Ovary (tissue), 10 donors: ENCODE measurements at places on chromosomes 6 and 20. TPM values are rescaled to one million over a fixed set of nuclear protein-coding genes. Genes with fewer than 3 reads are reported as not detected.

DNA sequence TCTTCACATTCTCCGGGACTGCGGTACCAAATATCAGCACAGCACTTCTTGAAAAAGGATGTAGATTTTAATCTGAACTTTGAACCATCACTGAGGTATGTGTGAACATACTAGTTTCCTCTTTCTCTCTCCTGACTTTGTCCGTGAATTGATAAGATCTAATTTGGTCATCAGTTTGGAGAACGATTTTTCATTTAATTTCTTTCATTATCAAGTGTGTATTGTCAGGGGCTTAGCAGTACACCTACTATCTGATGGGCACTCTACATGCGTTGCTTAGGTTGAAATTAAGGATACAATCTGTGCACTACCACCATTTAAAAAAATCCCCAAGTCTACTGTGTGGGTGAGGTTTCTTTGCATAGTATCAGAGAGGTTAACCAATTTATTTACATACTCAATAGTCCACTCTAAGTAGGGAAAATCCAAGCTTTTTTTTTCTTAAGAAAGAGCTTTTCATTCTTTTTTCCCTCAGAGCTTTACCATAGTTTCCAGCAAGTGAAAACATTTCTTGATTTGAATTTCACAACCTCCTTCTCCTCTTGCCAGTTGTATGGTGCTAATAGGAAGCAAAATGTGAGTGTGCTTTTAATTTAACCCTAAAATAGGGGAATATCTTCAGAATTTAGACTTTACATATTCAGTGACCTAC, 105.4 kb upstream of the ESR1 start:
- no peak overlapping the region for H3K4me3 ChIP-seq
- H3K27me3 ChIP-seq, result no peaks in the 10 kb centered on the region
- H3K4me1 ChIP-seq, result peaks cover 10% of the 10 kb centered on the region
- no peak for DNase-seq

The UST gene
- 17.2 TPM for total RNA-seq

DNA sequence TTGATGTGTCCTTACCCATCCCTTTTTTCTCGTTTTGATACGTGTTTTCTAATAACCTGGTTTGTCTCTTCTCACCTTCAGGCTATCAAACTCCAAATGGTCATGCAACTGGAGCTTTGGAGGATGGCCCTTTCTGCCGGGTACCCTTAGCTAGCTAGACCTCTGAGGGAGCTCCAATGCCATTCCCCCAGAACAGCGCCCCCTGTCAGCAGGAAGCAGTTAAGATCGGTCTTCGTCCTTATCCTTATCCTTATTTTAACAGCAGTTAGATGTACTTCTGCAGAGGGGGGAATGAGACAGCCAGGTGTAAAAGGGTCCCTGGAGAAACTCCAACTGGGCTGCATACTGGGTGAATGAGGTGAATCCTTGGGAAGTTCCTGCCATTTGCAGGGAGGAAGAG, 37.2 kb downstream of the SEL1L2 start:
- no peaks in the 10 kb centered on the region for H3K4me1 ChIP-seq
- no peaks in the 10 kb centered on the region for H3K27me3 ChIP-seq

GRCh38 chr20:9955646-9956045, 79.1 kb upstream of the ANKEF1 start:
- no peaks in the 10 kb centered on the region for H3K36me3 ChIP-seq
- no peak for DNase-seq
- no peak overlapping the region for H3K4me3 ChIP-seq
- no peaks in the 10 kb centered on the region for H3K4me1 ChIP-seq

GRCh38 chr6:1778686-1779235, 169.0 kb downstream of the FOXC1 start:
- H3K4me1 ChIP-seq, result peaks cover 3% of the 10 kb centered on the region
- no peak overlapping the region for H3K4me3 ChIP-seq
- H3K27me3 ChIP-seq, result no peaks in the 10 kb centered on the region
- DNase-seq, result no peak
- no peaks in the 10 kb centered on the region for H3K36me3 ChIP-seq

GRCh38 chr6:138115877-138116660, 8.8 kb upstream of the PERP start:
- no peaks in the 10 kb centered on the region for H3K36me3 ChIP-seq
- no peak overlapping the region for H3K4me3 ChIP-seq
- no peaks in the 10 kb centered on the region for H3K4me1 ChIP-seq
- peak; percentile 45 for DNase-seq
- no peak overlapping the region for H3K27ac ChIP-seq

GRCh38 chr6:83976871-83977270, 56.7 kb upstream of the MRAP2 start:
- no peaks in the 10 kb centered on the region for H3K36me3 ChIP-seq
- H3K4me1 ChIP-seq, result no peaks in the 10 kb centered on the region
- H3K4me3 ChIP-seq, result no peak overlapping the region
- no peaks in the 10 kb centered on the region for H3K27me3 ChIP-seq
- no peak for DNase-seq
- no peak overlapping the region for H3K27ac ChIP-seq

DNA sequence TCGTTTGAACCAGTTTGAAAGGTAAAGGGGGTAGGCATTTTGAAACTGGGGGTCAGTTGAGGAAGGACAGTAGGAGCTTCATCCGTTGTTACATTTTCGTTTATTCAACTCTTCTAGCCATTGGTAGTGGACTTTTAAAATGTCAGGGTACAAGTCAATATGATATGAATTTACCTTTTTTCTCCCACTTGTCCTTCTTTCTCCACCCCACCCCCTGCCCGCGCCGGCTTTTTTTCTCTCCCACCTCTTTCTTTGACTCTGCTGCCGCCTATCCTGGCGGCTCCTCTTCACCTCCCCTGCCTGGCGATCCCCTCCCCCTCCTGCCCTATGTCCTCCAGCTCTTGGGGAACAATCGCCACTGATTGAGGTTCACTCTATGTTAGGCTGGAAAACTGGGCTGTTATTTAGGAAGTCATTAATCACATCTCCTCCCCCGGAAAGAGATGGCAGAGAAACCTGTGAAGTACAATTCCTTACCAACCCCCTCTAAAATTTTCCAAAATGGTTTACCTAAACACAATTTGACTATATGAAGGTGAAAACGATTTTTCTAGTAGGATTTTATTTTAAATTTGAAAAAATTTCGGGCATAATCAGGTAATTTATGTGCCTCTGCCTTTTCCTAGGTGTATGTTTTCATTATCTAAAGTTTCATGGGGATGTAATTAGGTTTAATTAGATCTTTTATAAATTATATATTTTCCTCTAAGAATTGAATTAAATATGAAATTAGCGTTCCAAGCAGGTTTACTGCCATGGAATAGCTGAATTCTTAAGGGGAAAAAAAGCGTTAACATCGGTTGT, 778 bp upstream of the LIN28B start:
- H3K4me3 ChIP-seq, result no peak overlapping the region
- H3K27ac ChIP-seq, result no peak overlapping the region
- no peaks in the 10 kb centered on the region for H3K27me3 ChIP-seq
- no peak for DNase-seq
- no peaks in the 10 kb centered on the region for H3K36me3 ChIP-seq

The SLC22A2 gene
- total RNA-seq, result not detected

- no peaks in the 10 kb centered on the region for H3K36me3 ChIP-seq
- H3K27ac ChIP-seq, result no peak overlapping the region
- H3K4me3 ChIP-seq, result peak overlapping the region; percentile 96
- H3K27me3 ChIP-seq, result no peaks in the 10 kb centered on the region
These were observed 1.5 kb downstream of the FAM135A start for GRCh38 chr6:70414813-70415212.

The OR2B6 gene
- not detected for total RNA-seq

The MCHR2 gene
- total RNA-seq, result not detected

DNA sequence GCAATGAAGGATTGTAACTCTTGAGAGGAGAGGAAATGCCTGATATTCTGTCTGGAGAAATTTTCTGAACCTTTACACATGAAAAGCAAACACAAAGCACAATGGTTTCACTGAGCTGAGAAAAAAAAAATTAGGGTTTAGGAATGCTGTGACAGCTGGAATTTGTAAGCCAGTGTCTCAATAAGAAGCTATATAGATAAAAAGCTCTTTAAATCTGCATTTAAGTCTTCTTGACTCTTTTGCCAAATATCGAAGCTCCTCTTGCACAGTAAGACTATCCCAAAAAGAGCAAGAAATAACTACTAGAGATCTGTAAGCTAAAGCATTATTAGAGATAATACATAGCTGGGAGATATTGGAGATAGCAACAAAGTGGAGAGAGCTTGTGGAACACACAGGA, 1334.0 kb upstream of the CITED2 start:
- no peaks in the 10 kb centered on the region for H3K4me1 ChIP-seq
- H3K27ac ChIP-seq, result no peak overlapping the region
- no peaks in the 10 kb centered on the region for H3K27me3 ChIP-seq
- DNase-seq, result no peak
- no peaks in the 10 kb centered on the region for H3K36me3 ChIP-seq
- no peak overlapping the region for H3K4me3 ChIP-seq

GRCh38 chr6:30542404-30542725, 13.9 kb downstream of the GNL1 start:
- no peak overlapping the region for H3K4me3 ChIP-seq
- no peaks in the 10 kb centered on the region for H3K36me3 ChIP-seq
- no peaks in the 10 kb centered on the region for H3K27me3 ChIP-seq
- H3K27ac ChIP-seq, result no peak overlapping the region

GRCh38 chr6:44918671-44919296, 409.3 kb upstream of the RUNX2 start:
- H3K27me3 ChIP-seq, result no peaks in the 10 kb centered on the region
- H3K36me3 ChIP-seq, result no peaks in the 10 kb centered on the region
- no peak overlapping the region for H3K27ac ChIP-seq
- no peaks in the 10 kb centered on the region for H3K4me1 ChIP-seq

The PRELID3B gene
- 21.9 TPM for total RNA-seq

The HLA-DQA2 gene
- total RNA-seq, result not detected

The RAET1G gene
- 0.55 TPM for total RNA-seq

GRCh38 chr6:35354361-35355135, 12.2 kb downstream of the PPARD start:
- H3K27ac ChIP-seq, result no peak overlapping the region
- DNase-seq, result no peak
- no peaks in the 10 kb centered on the region for H3K27me3 ChIP-seq
- no peak overlapping the region for H3K4me3 ChIP-seq
- H3K4me1 ChIP-seq, result peaks cover 11% of the 10 kb centered on the region

The L3MBTL3 gene
- 17.9 TPM for total RNA-seq

The CTCFL gene
- total RNA-seq, result 0.28 TPM

The RAD21L1 gene
- not detected for total RNA-seq

The PFDN4 gene
- total RNA-seq, result 32.2 TPM

The PXMP4 gene
- 11.8 TPM for total RNA-seq

- no peaks in the 10 kb centered on the region for H3K4me1 ChIP-seq
- no peaks in the 10 kb centered on the region for H3K27me3 ChIP-seq
- DNase-seq, result no peak
These were observed 85.0 kb downstream of the SRC start for GRCh38 chr20:37430778-37431460.
